ENCODE measurements at places on chromosomes 5 and 9. TPM values are rescaled to one million over a fixed set of nuclear protein-coding genes. Genes with fewer than 3 reads are reported as not detected.

The QRFP gene
- not detected for total RNA-seq

The PCDHB14 gene
- 8.4 TPM for total RNA-seq

The DUSP1 gene
- total RNA-seq = 25.3 TPM

The ENG gene
- 113 TPM for total RNA-seq

The PLCXD3 gene
- total RNA-seq = 0.26 TPM

The ADAMTSL1 gene
- total RNA-seq = 18.2 TPM

The TAS2R1 gene
- not detected for total RNA-seq

The GPR151 gene
- total RNA-seq = not detected

The B4GALT1 gene
- 86.7 TPM for total RNA-seq

The SOHLH1 gene
- 0.18 TPM for total RNA-seq

The FOXD4L4 gene
- 0.13 TPM for total RNA-seq

The SH3RF2 gene
- 0.23 TPM for total RNA-seq

The COL15A1 gene
- 24.0 TPM for total RNA-seq

The ARL14EPL gene
- not detected for total RNA-seq

The HABP4 gene
- 7.5 TPM for total RNA-seq

The MYORG gene
- total RNA-seq = 77.0 TPM

The FBLL1 gene
- total RNA-seq = 0.51 TPM

The GDA gene
- 0.23 TPM for total RNA-seq

The GALNT12 gene
- total RNA-seq = 1.7 TPM

The TMEM245 gene
- total RNA-seq = 32.6 TPM

The MPDZ gene
- total RNA-seq = 97.0 TPM

The TMEM174 gene
- total RNA-seq = not detected

The OBP2B gene
- not detected for total RNA-seq

The KCNT1 gene
- not detected for total RNA-seq

The RANBP3L gene
- total RNA-seq = not detected

The NTRK2 gene
- total RNA-seq = not detected

The SEMA6A gene
- 180 TPM for total RNA-seq

The ADAMTS6 gene
- 16.7 TPM for total RNA-seq

The HAVCR2 gene
- total RNA-seq = 0.15 TPM

The ARID3C gene
- not detected for total RNA-seq

The STPG3 gene
- total RNA-seq = not detected

The DDX4 gene
- not detected for total RNA-seq

The FAM174A gene
- 9.0 TPM for total RNA-seq

The CCIN gene
- total RNA-seq = not detected

The TAF11L10 gene
- total RNA-seq = not detected

The NEUROG1 gene
- not detected for total RNA-seq

All from endothelial cell (in vitro differentiated cells).